Ammon's horn (tissue), 1 donor: ENCODE measurements at places on chromosomes 12 and 14.

DNA sequence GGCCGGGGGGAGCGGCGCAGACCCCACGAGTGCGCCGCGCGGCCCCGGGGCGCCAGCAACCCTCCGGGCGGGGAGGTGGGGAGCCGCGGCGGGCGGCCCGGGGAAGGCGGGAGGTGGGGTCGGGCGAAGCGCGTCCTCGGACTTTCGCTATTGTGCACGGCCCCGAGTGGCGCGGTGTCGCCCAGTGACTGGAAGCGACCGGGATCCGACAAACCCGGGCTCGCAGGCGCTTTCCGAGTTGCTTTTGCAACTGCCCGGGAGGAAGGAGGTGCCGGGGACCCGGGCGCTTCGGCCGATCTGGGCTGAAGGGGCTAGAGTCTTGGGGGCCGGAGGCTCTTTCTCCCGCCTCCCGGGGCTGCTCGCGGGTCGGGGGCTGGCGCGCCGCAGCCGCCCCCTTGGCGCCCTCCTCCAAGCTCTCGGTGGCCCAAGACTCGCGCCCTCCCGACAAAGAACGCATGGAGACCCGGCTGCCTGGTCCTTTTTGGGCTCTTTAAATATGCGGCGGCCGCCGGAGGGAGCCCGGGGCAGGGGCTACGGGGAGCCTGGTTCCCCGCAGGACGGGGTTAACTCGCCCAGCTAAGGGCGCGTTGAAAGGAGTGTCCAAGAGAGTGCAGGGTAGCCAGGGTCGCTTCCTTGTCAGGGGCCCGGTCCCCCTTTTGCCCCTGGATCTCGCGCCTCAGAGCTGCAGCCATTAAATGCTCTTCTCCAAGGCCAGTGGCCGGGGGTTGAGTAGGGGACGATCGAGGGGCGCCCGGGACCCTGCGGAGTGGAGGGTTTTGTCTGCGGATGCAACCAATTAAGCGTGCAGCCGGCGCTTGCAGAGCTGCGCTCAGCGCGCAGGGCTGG lies 1.4 kb downstream of the HMGA2 start:
- no peak for DNase-seq

DNA sequence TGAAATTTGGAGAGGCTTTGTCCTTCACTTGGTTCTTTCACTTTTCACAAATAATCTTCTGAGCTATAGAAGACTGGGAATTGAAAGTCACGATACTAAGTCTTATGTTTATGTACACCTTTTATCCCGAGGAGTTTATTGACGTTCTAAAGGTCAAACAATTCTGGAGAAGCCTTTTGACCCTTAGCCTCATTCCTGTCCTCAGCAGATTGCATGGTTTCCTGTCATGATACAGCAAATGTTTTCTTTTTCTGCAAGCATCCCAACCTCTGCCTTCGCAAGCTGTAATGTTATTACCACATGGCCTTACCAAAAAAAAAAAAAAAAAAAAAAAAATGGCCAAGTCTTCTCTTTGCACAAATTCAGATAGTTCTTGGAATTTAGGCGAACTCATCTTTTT lies 411.7 kb upstream of the FLRT2 start:
- no peak for DNase-seq

DNA sequence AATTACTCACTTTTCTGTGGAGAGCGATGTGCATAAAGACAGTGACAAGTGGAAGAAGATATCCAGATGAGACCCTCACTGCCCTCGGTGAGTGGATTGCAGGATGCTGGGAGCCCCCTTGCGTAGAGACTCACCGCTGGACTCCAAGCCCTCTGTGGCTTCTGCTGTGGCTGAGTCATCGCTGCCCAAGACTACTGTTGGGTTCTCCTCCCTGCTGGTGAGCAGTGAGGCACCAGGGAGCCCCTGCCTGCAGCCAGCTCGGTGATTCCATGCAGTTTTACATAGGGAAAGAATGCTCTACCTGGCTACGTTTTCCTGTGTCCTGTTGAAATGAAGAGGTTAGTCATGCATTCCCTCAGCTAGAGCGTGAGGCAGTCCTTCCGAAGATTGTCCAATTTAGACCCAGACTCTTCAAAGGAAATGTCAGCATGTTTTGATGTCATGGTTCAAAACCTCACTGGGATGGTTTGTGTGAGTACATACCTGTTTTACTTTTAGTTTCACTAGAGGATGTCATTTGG lies 28.2 kb downstream of the TRAF3 start:
- DNase-seq, result no peak

- DNase-seq, result no peak
Measured at GRCh38 chr12:2324387-2324786, 271.6 kb downstream of the CACNA1C start.

GRCh38 chr12:84763107-84763506 lies 149.5 kb downstream of the SLC6A15 start:
- DNase-seq, result no peak

DNA sequence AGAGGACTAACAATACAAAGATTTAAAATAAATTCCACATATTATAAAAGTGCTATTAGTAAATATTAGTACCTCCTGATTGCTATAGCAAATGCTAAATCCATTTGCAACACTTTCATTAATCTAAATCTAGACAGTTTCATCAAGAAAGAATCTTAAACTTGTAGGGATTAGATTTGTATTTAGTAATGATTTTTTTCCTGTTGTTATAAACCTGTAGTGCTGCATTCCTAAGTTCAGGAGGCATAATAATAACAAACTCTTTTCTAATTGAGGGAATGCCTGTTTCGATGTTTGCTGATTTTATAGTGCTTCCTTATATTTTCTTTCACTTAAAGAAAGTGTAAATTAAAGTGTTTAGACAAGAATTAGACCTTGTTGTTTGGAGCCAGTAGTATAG lies 166.1 kb downstream of the FOXA1 start:
- DNase-seq, result no peak

DNA sequence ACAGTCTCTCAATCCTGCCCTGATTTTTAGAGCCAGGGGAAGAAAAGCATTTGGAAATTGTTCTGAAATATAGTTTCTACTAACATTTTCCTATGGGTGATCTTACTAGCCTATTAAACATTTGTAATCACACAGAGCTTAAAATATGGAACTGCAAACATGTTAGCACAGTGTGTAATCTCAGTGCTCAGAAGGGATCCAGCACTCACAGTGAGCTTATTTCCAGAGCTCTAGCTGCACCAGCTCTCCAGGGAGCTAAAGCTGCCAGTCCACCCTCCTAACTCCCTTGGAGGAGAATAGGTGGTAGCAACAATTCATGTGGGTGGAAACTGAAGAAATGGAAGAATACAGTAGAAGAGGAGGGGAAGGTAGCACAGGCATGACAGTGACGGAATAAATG lies 64.9 kb upstream of the SYT1 start:
- peak; percentile 15 for DNase-seq

- no peak for DNase-seq
Measured at GRCh38 chr14:72616294-72616693, 277.6 kb downstream of the DPF3 start.
